ENCODE measurements at places on chromosomes 5 and 9.

- DNase-seq = no peak
Measured at GRCh38 chr5:10704949-10705621, 55.9 kb downstream of the DAP start.

DNA sequence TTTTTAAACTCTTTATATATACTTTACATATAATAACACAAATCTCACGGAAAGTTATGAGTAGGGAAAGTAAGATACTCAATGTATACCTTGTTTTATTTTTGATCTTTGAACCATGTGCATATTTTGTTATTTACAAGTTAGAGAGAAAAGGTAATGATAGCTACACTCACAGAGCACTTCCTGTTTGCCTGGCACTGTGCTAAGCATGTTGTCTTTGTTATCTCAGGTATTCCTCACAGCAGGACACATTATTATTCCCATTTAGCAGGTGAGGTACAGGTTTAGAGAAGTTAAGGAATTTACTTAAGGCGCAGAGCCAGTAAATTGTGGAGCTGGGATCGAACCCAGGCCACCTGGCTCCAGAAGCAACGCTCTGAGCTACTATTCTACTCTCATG, 3.0 kb downstream of the C9 start:
- no peak for DNase-seq

- DNase-seq = no peak
Measured at GRCh38 chr9:6428940-6429889, 16.2 kb downstream of the UHRF2 start.

DNA sequence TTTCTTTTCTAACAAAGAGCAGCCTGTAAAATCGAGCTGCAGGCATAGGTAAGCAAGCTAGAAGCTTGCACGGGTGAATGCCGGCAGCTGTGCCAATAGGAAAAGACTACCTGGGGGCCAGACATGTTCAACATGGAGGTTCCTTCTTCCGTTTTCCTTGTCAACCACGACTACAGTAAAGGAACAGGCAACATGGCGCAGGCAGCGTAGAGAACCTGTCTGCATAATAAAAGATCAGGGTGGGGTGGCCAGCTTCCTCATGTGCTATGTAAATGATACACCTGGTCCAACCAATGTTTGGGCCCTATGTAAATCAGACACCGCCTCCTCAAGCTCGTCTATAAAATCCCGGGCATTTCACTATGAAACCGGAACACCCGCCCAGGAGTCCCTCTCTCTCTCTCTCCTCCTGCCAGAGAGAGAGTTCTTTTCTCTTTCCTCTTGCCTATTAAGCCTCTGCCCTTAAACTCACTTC, 103.8 kb upstream of the LIFR start:
- DNase-seq = no peak

DNA sequence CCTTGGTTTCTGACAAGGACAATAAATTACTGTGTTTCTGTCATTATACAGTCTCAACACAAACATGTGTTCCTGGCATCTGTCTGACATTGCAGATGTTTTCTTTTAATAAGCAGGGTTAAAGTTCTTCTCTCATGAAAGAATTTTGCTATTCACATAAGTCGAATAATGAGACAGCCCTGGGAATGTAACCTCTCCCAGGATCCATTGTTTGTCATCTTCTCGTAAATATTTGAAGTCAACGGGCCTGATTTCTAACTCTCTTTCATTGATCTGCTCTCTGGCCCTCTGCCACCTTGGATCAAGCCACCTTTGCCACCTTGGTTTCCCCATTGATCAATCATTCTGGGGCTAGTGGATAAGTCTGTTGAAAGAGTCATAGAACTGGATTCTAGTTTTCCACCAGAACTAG, 12.9 kb upstream of the CAST start:
- DNase-seq = no peak

DNA sequence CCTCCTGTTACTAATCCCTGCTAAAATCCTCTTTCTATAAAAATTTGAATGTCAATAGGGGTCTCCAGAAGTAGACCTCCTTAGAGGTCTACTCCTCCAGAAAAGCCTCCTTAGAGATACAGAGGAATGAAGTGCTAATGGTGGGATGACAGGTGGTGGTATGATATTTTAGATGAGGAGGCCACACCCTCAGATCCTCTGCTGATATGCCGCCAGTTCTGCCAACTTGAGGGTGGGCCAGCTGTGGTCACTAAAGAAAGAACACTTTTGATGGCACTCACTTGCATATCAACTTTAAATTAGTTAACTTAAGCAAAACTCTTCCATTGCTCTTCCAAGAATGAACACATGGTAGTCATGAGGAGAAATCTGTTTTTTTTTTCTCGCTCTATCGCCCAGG, 16.9 kb upstream of the UBAP2 start:
- no peak for DNase-seq

DNA sequence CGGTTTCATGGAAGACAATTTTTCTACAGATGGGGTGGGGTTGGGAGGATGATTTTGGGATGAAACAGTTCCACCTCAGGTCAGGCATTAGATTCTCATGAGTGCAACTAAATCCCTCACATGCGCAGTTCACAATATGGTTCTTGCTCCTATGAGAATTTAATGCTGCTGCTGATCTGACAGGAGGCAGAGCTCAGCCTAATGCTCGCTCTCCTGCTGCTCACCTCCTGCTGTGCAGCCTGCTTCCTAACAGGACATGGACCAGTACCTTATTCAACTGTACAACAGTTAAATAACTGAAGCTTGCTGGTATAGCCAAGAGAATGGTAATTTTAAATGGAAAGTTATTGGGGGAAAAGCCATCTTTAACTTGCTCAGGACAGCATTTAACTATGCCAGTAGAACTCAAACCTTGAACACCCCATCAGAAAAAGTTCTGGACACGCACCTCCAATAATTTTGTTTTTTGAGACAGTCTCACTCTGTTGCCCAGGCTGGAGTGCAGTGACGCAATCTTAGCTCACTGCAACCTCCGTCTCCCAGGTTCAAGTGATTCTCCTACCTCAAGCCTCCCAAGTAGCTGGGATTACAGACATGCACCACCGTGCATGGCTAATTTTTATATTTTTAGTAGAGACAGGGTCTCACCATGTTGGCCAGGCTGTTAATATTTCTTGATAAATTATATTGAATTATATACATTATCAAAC, 27.7 kb downstream of the HMGCR start:
- DNase-seq = no peak

- no peak for DNase-seq
Measured at GRCh38 chr5:33299621-33300208, 141.1 kb upstream of the TARS1 start.

DNA sequence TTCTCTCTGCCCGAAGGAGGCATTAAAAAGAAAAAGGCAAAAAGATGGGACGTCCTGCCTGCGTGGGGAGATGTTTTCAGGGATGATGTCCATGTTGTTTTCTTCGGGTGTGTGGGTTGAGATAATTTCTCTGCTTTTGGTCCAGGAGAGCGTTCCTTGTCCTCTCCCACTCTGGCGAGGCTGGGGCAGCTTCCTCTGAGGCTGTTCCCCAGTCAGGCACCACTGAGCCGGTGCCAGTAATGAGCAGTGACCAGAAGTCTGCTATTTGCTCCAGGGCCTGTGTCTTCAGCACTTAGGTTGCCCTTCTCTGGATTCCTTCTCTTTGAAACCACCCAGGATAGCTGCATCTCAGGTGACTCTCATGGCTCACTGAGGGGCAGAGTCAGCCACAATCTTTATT, 71.5 kb downstream of the ACER2 start:
- no peak for DNase-seq

DNA sequence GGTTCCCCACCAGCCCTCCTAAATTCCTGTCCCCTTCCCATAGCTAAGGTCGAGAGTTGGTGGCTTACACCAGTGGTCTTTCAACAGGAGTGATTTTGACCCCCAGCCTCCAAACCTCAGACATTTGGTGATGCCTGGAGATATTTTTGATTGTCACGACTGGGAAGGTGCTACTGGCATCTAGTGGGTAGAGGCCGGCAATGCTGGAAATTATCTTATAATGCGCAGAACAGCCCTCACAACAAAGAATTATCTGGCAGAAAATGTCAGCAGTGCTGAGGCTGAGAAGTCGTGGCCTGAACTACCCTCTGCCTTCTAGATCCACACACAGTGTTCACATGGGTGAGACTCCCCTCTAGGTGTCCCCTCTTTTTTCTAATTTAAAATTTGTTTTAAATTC, 69.6 kb downstream of the IL31RA start:
- DNase-seq = no peak

Data from activated T-cell treated with anti-CD3 and anti-CD28 coated beads for 4 hours (primary cell).